ENCODE measurements at places on chromosomes 5 and 9.

DNA sequence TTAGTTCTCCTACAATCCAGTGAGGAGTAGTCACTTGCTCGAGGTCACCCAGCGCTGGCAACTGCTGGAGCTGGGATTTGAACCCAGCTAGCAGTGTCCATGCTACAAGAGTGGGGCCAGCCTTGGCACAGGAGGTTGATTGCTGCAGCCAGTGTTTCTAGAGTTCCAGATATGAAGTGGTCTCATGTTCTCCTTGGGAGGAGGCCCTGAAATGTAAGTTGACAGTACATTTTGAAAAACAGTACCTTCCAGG lies 802 bp downstream of the CCDC107 start:
- no peak for DNase-seq

GRCh38 chr5:16674750-16675149 lies 58.0 kb upstream of the RETREG1 start:
- no peak for DNase-seq

DNA sequence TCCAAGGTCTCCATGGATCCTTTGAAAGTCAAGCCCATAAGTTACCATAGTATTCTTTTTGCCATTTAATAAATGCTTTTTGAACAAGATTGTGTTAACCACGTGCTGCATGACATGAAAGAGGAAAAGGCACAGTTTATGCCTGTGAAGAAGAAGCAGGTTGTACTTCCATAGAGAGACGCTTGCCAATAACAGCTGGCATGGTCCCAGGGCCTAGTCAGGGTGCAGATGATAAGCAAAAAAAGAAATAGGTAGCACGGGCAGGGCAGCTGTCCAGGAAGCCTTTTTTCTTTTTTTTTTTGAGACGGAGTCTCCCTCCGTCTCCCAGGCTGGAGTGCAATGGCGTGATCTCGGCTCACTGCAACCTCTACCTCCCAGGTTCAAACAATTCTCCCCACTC lies 71.8 kb upstream of the CLINT1 start:
- no peak for DNase-seq

GRCh38 chr9:121021301-121021700 lies 28.8 kb downstream of the C5 start:
- DNase-seq, result peak; percentile 97

DNA sequence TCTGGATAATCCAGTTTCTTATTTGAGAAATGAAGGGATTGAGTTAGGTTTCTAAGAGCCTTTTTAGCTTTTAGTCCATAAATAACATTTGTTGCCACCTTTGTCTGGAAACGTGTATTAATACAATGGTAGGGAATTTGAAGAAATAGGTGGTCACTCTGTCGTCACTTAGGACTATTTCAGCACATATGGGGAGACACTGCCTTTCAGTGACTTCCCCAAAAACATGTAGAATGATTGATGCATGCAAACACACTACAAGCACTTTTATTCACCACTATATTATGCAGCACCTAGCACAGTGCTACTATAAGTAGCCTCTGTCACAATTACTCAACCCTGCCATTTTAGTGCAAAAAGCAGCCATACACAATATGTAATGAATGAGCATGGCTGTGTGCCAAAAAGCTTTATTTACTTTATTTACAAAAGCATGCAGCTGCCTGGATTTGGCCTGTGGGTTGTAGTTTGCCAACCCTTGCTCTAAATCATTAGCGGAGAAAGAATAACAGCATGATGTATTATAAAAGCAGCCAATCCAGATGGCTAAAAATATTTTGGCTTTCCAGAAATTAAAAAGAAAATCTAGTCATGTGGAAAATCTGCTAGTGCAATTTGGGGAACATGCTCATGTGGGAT lies 154.2 kb upstream of the HMHB1 start:
- no peak for DNase-seq

DNA sequence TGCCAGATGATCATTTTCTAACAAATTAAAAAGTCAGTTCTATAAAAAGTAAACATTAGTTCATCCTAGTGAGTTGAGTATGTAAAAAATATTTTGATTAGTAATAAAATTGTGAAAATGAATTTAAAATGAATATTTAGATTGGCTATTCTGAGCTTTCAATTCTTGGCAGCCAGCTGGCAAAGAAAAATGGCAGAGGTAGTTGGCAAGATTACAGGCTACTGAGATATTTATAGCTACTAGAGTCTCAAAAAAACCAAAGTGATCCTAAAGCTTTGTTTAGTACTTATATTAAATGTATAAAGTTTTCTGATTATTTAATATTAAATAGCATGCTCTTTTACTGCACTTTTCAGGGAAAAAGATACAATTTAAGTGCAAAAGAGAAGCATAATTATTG lies 25.0 kb downstream of the SGTB start:
- DNase-seq, result no peak

- DNase-seq, result no peak
Observed at GRCh38 chr5:93599001-93599379, 16.0 kb downstream of the NR2F1 start.

DNA sequence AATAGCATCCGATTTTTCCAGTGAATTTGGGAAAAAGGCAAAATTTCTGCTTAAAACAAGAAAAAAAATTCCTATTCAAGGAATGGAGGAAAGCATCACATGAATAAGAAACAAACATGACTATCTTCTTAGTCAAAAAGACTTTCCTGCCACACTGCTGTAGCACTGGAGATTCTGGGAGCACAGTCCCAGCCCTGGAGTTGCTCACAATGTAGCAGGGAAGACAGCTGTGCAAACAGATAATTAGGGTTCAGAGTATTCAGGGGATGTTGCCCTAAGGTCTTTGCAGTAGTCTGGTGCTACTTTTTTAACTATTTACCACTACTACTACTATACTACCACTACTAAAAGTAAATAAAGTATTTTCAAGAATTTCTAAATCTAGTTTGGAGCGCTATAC lies 86.5 kb downstream of the BNC2 start:
- DNase-seq, result no peak

Measured in forelimb muscle (tissue), 1 donor.